ENCODE measurements at places on chromosomes 1 and 21.

DNA sequence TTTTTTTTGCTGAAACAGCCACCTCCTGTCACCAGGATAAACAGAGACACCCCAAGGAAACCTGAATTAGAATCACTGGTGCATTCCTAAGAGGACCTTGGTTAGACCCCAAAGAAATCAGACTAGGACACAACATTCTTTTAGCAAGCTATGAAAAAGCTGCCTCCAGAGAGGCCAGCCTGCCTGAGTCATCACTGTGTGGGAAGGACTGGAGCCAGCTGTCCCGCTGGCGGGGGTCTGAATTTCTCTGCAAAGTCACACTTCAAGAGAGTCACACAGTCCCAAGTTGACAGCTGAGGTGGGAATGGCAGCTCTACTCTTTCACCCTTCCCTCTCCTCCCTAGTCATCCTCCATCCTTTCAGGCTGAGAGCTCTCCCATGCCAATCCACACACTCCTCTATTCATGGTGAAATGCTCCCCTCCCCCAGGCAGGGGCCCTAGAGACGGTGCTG lies 405.0 kb upstream of the POU3F1 start:
- DNase-seq = no peak

DNA sequence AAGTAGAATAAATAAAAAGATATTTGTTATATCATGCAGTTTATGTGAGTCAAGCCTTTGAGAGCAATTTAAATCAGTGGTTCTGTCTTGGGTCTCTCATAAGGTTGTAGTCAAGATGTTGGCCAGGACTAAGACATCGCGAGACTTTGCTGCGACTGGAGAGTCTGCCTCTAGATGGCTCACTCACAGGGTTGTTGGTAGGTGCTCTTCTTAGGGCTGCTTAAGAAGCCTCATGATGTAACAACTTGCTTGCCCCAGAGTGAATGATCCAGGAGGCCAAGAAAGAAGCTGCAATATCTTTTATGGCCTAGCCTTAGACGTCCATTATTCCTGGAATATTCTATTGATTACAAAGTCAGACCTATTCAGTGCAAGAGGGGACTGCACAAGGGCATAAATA lies 73.1 kb upstream of the CACHD1 start:
- no peak for DNase-seq

GRCh38 chr1:33410091-33410701 lies 20.7 kb downstream of the PHC2 start:
- DNase-seq = peak; percentile 55

GRCh38 chr1:51100264-51100880 lies 1.7 kb upstream of the C1orf185 start:
- no peak for DNase-seq

- no peak for DNase-seq
Observed at GRCh38 chr1:110200666-110201065, 9.4 kb upstream of the KCNC4 start.

- DNase-seq = no peak
Observed at GRCh38 chr1:28260803-28261174, 1.5 kb downstream of the SESN2 start.

DNA sequence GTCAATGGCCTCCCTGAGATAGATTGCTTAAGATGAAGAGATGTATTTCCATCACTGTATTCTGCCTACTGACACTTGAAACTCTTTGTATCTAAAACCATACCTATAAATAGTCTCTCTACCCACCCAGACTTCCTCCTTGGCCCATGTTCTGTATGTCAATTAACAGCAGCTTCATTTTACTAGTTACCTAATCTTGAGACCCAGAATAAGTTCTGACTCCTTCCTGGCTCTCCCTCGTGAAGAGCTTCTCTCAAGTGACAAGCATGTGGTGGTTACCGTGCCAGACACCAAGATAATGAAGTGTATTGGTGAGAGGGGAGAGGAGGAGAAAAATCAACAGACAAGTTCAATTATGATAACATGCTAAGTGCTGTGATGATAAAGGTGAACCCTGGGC lies 128.8 kb upstream of the RAVER2 start:
- DNase-seq = no peak

GRCh38 chr1:31626223-31627207 lies 9.0 kb downstream of the HCRTR1 start:
- DNase-seq = no peak

GRCh38 chr21:46025113-46025770 lies 43.7 kb downstream of the COL6A1 start:
- DNase-seq = no peak

DNA sequence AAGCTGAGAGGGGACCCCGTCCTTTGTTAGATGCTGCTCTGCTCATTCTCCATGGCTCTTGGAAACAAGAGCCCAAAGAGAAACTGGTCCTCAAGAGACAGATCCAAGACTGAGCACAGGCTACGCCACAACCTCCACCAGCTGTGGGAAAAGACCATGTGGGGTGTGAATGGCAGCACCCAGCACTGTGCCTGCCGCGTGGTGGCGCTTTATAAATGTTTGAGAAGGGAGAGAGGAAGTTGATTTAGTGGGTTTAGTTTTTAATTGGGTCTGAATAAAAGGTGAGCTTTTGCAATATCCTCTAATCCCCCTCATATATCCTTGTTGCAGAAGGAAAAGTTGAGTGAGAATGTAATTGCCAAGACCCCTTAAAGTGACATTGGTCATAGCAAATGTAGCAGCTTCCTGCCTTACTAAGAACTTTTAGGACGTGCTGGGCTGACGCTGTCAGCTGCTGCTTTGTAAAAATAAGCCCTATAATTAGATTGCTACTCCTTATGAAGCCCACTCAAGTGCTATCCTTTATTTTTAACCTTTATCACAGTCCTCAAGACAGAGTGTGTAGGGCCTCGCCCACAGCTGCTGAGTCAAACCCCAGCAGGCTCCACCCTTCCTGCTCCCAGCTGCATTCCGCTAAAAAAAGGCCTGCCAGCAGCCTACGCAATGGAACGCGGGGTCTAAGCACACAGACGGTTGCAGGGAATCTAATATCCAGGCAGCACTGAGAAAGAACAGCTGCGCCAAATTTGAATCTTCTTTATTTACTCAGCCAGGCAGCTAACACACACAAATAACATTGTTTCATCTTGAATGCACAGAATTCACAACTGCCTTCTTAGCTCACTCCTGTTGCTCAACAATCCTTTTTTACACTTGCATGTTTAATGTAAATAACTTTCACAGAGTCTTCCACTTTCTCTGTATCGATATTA lies 47.4 kb upstream of the PRDX6 start:
- peak; percentile 80 for DNase-seq

DNA sequence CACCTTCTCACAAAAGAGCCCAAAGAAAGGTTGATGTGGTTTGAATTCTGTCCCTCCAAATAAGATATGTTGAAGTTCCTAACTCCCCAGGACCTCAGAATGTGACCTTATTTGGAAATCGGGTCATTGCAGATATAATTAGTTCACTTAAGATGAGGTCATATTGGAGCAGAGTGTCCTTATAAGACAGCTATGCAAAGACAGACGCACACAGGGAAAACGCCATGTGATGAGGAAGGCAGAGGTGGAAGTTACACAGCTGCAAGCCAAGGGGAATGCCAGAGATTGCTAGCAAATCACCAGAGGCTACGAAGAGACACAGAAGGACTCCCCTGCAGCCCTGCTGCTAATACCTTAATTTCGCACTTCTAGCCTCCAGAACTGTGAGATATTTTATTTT lies 5.2 kb upstream of the ABCB10 start:
- DNase-seq = no peak

DNA sequence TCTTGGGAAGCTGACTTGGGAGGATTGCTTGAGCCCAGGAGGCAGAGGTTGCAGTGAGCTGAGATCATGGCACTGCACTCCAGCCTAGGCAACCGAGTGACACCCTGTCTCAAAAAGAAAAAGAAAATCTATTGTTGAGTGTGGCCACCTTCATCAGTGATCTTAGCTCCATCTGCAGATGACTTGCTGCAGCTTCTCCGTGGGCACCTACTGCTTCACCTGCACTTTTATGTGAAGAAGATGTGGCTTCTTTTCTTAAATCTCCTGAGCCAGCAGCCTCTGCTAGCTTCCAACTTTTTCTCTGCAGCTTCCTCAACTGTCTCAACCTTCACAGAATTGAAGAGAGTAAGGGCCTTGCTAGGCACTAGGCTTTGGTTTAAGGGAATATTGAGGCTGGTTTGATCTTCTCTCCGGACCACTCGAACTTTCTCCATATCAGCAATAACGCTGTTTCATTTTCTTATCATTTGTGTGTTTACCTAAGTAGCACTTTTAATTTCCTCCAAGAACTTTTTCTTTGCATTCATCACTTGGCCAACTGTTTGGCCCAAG lies 28.0 kb downstream of the AGPAT3 start:
- no peak for DNase-seq

GRCh38 chr1:185108321-185108720 lies 48.4 kb downstream of the TRMT1L start:
- DNase-seq = no peak

GRCh38 chr1:168428063-168428731 lies 115.6 kb downstream of the XCL2 start:
- no peak for DNase-seq

DNA sequence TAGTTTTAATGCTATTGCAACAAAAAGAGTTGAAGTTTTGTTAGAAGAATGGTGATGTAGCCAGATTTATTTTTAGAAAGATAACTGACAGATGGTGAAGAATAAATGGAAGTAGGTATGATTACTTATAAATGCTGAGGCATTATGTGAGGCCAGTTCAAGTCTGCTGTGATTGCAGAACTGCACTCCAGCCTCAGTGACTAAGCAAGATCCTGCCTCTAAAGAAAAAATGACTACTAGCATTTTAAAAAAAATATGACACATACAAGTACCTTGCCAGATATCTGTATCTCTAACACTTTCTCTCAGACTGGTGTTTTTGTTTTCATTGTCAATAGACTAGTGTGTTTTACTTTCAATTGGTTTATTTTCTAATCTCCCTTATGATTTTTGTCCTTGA lies 1242.4 kb upstream of the ADGRL4 start:
- no peak for DNase-seq

- no peak for DNase-seq
Observed at GRCh38 chr1:23558140-23558871, 995 bp downstream of the ID3 start.

GRCh38 chr1:87450615-87451209 lies 122.0 kb downstream of the LMO4 start:
- DNase-seq = no peak

GRCh38 chr1:34896612-34897011 lies 32.8 kb downstream of the DLGAP3 start:
- DNase-seq = no peak

GRCh38 chr21:25350056-25350455 lies 257.2 kb downstream of the MRPL39 start:
- DNase-seq = no peak

- no peak for DNase-seq
Observed at GRCh38 chr1:224057461-224058199, 56.3 kb upstream of the FBXO28 start.

DNA sequence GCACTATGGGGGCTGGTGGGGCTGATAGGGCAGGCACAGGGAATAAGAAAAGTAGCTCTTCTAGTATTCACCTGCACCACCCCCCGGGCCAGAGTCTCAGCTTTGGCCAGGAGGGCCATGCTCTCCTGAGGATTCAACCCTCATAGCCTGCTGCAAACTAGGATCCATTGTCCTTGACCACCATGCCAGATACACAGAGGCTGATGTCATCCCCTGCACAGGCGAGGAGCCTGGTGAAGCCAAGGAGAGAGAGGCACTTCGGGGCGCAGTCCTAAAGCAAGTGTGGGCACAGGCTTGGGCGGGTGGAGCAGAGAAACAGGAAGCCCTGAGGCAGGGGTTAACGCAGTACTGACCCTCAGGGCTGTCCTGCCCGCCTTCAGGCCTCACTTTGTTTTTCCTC lies 29.5 kb downstream of the TMEM53 start:
- peak; percentile 55 for DNase-seq

GRCh38 chr1:208105756-208106155 lies 138.4 kb downstream of the PLXNA2 start:
- DNase-seq = peak; percentile 95

GRCh38 chr1:58702261-58703141 lies 2.6 kb upstream of the MYSM1 start:
- no peak for DNase-seq

DNA sequence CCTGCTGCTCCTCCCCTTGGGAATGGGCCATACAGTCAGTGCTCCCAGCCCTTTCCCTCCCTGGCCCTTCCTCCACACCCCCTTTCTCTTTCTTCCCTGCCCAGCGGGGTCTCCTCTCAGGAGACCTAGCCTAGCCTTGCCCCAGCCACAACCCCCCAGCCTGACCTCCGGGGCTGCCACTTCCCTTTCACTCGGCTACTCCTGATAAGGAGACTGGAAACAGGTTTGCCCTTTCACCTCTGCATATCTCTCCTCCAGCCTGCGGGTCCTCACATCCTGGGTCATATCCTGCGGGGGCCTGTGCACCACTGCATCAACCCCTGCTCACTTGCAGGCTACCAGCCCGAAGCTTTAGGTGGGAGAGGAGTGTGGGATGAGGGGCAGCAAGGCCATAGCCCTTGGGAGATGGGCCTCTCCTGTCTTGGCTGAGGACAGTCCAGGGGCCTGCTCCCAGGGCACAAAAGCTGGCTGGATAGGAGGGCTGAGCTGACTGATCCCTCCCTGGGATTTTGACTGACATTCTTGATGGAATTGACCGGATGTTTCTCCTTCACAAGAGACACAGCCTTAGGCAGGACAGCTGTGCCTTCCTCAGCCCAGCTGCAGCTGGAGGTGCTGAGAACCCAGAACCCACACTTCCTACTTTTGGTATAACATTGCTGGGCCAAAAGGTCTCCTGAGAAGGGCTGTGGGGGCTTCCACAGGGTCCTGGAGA lies 19.2 kb upstream of the ALX3 start:
- DNase-seq = no peak

GRCh38 chr1:159211331-159212136 lies 6.9 kb downstream of the ACKR1 start:
- peak; percentile 20 for DNase-seq

DNA sequence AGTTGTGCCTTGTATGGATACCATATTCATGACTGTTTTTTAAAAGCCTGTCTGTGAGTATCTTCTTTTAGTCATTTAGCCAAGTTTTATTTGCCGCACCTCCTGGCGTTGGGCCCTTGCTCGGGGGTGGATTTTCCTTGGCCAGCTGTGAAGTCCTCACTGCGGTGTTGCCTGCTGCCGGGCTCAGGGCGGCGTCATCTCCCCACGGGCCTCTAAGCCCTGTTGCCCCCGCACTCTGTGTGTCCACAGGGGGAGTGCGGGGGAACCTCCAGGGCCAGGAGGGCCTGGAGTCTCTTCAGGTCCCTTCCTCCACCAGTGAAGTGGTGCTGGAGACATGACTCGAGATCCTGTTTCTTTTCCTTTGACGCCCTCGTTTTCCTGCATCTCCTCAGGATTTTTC lies 65.8 kb upstream of the DIP2A start:
- no peak for DNase-seq

- DNase-seq = no peak
Observed at GRCh38 chr1:29284961-29285560, 48.7 kb downstream of the PTPRU start.

DNA sequence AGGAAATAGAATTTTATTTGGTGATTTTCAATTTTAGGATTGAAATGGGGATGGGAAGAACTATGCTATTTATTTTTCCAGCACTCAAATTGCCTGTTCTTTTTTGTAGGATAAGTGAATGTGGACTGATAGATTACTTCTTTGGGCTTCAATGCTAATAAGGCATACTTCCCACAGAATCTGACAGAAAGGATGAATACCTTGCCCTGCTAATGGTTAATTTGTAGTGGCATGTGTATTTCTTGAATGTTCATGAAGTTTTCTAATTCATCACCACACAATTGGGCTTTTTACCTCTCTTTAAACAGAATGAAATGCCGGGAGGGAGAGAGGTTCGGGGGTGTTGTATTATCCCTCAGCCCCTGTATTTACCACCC lies 369.1 kb upstream of the ADGRL2 start:
- no peak for DNase-seq

- no peak for DNase-seq
Observed at GRCh38 chr1:216071262-216071661, 352.0 kb downstream of the USH2A start.

GRCh38 chr1:215421744-215422143 lies 145.4 kb upstream of the KCTD3 start:
- DNase-seq = no peak
